ENCODE measurements at places on chromosomes 13 and 19.
A peak's percentile ranks its signal among the peaks of the same experiment; 100 is the strongest.

DNA sequence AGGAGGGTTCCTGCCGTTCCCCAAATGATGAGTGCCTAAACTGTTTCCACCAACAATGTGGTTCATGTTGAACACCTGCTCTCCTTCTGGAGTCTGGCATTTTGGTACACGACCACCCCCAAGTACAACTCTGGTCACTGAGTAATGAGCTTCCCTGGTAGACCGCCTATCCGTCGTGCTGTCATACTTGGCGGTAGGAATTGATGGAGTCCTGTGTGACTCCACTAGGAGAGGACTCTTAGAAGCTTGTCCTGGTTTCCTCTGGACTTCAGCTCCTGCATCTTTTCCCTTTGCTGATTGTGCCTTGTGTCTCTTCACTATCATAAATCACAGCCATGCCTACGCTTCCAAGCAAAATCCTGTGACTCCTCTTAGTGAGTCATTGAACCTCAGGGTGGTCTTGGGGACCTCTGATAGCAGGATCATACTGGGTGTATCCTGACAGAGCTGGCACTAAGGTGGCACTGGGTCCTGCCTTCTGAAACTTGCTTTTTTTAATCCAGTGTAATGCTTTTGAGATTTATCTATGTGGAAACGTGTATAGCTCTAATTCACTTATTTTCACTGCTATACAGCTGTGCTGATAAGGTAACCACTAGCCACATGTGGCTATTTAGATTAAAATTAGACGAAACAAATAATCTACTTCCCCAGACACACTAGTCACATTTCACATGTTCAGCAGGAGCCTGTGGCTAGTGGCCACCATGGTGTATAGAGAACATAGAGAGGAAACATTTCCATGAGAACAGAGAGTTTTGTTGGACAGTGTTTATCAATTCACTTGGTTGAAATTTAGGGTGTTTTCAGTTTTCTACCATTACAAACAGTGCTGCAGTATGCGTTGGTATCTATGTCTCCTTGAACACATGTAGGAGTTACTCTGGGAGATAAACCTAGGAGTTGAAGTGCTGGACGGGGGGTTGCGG is 6.1 kb upstream of the ASF1B start:
- no peak for DNase-seq

DNA sequence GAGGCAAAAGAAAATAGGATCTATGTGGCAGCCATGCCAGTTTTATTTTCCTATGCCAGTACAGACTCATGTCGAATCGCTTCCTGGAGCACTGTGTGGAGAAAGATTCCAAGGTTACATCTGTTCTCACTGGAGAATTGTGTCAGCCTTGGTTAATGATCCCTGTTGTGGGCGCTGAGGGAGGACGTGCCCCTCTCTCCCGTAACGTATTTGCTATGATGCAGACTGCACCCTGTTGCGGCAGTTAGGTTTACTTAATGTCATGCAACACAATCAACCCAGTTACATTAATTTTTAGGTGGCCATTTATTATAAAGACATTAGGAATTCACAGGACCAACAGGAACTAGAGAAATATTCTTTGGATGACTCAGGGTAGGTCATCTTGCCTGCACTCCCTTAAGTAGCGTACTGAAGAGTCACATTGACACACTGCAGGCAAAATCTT is 892.9 kb downstream of the EFNB2 start:
- peak; percentile 30 for DNase-seq

GRCh38 chr13:43543331-43543730 is 243.4 kb downstream of the ENOX1 start:
- DNase-seq = peak; percentile 48

GRCh38 chr19:4650159-4650558 is 10.8 kb downstream of the TNFAIP8L1 start:
- DNase-seq = no peak

- peak; percentile 92 for DNase-seq
Measured at GRCh38 chr19:51572908-51573307, 1.8 kb downstream of the ZNF175 start.

DNA sequence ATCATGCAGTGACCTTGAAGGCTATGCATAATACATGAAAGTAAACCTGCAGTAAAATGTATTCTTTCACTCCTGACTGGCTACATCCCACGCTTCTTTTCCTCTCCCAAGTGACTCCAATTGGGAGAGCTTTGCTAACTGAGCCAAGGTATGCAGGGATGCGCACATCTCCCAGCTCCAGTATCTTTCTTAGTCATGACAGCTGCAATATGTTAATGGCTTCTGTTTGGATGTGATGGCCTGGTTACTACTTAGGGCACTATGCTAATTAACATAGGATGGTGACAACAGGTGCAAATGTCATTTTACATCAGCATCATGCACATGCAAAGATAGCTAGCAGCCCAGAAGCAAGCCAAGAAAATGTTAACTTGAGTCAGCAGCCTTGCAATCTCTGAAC is 134.7 kb downstream of the POU4F1 start:
- no peak for DNase-seq

DNA sequence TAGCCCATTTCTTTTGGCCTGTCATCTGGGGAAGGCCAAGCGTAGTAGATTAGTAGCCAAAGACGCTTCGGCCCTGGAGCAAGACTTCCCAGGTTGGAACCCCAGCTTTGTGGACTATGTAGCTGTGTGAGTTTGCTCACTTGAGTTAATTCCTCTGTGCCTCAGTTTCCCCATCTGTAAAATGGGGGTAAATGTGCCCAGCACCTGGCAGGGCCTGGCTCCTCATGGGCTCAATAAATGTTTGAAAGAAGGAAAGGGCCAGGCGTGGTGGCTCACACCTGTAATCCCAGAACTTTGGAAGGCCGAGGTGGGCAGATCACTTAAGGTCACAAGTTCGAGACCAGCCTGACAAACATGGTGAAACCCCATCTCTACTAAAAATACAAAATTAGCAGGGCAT is 14.9 kb upstream of the HNRNPM start:
- DNase-seq = no peak

- DNase-seq = no peak
Measured at GRCh38 chr19:6694147-6694815, 24.3 kb upstream of the TNFSF14 start.

All from EL (cell line).